GDM1 (cell line): ENCODE measurements at places on chromosomes 5 and 9.

DNA sequence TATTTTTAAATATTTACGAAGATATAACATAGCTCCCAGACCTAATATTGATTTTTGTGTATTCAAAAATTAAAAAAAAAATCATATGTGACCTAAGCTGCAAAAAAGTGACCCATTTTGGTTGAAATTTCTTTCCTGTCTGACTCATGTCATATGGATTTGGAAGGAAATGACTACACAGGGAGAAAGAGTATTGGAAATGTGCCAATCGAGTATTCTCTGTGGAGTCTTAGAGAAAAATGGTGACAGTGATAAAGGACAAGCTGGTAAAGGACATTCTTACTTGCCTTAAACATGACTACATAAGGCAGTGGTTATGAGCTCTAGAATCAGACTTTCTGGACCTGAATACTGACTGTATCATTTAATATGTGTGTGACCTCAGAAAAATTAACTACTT, 262.9 kb upstream of the PTPRD start:
- no peak for DNase-seq

GRCh38 chr5:76393035-76393680, 9.9 kb upstream of the IQGAP2 start:
- DNase-seq: no peak

GRCh38 chr5:106167766-106168165, 1503.0 kb downstream of the EFNA5 start:
- DNase-seq: no peak

DNA sequence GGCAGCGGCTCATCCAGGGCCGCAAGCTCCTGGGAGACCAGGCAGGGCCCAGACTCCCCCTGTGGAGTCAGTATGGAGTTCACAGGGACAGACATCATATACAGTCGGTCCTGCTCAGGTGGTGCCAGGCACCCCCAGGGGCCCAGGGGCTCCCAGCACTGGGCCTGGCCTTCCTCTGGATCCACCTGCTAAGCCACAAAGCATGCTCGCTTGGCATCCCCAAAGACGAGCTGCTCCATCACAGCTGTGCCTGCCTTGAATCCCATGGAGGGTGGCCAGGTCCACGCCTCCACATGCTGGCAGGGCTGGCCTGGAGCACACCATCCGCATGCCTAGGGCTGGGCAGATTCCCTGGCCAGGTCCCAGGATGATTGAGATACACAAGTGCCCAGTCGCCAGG, 4.6 kb downstream of the BICD2 start:
- no peak for DNase-seq

GRCh38 chr9:136044971-136045594, 50.0 kb downstream of the NACC2 start:
- no peak for DNase-seq

- no peak for DNase-seq
Measured at GRCh38 chr9:131027048-131027871, 18.3 kb downstream of the LAMC3 start.

- no peak for DNase-seq
Measured at GRCh38 chr9:99103901-99104458, 933 bp upstream of the TGFBR1 start.

GRCh38 chr9:134657666-134658377, 16.2 kb downstream of the COL5A1 start:
- DNase-seq: no peak

DNA sequence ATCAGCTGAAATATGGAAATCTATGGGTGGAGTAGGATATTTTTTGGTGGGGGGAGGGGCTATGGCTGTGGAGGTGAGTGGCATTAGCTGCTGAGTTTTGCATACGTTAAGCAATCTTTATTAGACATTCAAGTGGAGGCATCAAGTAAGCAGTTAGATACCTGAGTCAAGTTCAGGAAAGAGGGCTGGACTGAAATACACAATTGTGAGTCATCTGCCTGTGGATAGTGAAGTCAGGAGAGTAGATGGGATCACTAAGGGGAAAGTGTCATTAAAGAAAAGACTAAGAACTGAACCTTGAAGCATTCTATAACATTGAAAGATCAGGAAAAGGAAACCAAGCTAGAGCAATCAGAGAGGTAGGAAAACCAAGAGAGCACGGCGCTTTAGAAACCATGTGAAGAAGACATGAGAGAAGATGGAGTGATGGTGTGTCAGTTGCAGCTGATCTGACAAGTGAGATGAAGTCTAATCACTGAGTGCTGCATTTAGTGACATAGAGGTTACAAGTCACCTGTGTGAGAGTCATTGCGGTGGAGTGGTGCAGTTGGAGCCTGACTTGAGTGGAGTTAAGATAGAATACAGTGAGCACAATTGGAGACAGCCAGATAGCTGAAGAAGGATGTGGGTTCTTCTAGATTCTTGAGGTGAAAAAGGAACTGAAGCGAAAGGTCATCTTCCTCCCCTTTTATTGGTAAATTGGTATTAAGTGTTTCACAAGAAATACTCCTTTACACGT, 88.7 kb downstream of the PIP5K1B start:
- DNase-seq: no peak

- peak; percentile 80 for DNase-seq
Measured at GRCh38 chr5:76256116-76256889, 146.8 kb upstream of the IQGAP2 start.

GRCh38 chr9:114233491-114234185, 78.3 kb downstream of the COL27A1 start:
- DNase-seq: no peak

- DNase-seq: no peak
Measured at GRCh38 chr5:74028976-74029375, 403.0 kb downstream of the ARHGEF28 start.

DNA sequence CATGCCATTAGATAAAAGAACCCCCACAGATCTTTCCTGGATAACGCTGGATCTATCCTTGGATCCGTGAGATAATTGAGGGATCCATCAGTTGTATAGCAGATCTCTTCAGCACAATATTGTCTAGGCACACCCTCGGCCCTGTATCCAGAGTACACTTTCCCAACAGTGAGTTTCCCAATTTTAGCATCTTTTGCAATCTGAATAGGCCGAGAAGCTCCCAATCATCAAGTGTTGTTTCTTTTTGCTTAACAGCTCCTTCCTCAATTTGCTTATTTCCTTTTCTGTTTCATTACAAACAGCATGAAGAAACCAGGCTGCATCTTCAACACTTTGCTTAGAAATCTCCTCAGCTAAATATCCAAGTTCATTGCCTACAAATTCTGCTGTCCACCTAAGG, 4.4 kb upstream of the SPTLC1 start:
- no peak for DNase-seq

DNA sequence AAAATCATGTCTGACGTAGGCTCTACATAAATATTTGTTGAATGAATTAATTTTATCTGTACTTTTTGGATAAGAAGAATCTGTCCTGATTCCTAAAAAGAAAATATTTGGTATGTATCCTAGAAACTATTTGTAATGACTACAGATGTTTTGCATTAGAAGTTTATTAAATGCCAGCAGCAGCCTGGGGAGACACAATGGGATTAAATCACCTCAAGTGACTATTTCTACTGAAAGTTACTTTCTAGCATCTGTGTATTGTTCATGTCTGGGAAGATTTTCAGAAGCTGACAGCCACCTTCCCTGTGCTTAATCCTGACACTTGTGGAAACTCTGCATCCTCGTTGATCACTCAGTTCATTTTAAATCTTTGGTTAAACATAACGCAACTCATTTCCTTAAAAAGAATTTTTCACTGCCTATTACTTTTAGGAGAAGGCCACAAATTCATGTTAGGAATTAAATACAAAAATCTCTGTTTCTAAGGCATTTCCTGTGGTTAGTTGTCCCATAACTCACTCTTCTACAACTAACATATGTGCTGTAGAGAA, 209.3 kb upstream of the PPP1R2B start:
- DNase-seq: no peak

DNA sequence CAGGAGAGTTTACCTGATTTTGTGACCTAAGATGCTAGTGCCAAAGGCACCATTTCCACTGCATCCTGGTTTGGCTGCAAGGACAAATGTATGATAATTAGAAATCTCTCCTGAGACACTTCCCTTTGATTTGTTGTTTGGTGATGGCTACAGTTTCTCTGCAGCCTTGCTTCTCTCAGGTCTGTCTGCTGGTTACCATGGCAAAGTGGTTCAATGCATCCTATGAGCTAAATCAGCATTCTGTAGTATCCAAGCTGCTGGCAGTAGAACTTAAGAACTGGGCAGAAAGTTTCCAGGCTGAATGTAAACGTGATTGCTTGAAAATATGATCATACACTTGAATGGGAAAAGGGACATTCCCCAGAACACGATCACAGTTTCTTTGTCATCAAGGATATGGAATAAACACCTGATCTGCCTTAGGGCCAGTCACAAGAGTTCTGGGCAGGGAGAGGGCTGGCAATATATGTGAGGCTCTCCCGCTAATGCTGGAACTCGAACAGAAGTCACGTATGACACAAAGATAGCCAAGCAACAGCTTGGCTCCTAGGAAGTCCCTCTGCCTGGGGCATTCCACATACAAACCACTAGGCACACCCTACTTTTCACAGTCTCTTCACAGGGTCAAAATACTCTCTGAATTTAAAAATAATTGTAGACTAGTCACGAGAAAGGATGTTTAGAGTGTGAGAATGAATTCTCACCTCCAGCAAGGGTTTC, 138.1 kb upstream of the GRAMD2B start:
- no peak for DNase-seq

- no peak for DNase-seq
Measured at GRCh38 chr5:128169401-128170017, 85.9 kb downstream of the SLC12A2 start.

DNA sequence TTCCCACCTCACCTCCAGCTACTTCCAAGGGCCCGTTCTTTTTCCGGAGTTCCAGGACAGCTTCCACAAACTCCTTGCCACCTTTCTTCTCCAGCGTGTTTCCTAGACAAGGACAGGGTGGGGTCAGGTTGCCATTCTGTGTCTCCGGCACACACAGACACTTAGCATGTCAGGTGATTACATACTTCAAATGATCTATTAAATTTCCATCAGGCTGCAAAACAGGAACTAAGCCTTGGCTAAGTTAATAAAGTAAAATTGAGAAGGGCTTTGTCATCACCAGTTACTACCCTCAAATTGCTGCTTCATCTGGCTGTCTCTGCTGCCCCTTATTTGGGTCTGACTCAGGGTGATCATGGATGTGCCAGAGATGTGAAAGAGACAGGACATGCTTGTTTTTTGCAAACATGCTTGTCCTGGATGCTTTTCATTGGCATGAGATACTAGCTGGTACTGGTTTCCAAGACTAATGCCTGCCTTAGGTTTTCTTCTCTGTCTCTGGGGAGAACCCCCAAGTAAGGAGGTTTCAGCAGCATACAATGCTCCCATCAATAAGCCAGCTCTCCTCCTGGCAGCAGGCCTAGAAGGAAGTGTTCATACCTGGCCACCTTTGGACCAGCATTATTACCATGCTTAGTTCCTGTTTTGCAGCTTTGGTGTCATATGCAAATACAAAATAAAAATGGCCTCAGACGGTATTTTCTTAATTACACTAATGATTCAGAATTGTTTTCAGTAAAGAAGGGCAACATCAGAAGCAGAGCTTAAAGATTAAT, 52.9 kb downstream of the MACROH2A1 start:
- no peak for DNase-seq

DNA sequence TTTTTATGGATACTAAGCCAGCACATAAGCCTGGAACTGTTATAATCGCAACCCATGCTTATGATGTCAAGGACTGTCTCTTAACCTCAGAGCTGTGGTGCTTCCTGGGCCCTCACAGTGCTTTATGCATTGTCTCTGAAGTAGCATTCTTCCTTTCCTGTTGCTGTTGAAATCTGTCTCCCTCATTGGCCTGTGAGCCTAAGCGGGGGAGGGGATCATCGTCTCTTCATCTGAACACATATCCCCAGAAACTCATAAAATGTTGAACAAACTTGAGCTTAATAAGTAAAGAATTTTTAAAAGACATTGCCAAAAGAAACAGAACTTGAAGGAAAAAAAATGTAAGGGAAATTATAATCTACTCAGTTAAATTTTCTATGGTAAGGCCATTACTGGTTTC, 80.3 kb downstream of the SGCD start:
- DNase-seq: no peak

DNA sequence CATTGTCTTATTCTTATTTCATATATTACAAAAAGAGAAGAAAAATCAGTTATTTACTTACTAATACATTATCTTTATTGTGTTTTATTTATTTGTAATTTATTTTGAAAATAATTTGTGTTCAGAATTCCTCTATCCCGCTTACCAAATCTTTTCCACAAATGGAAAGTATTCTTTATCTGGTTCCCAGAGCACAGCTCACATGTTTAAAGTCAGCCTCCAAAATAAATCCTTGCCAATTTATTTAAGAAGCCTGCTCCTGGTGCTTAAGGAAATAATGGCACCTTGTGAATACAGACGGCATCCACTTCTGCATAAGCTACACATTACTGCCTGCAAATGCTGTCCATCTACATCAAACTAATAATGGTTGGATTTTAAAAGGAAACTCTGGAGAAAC, 435.4 kb downstream of the MTRR start:
- no peak for DNase-seq

- no peak for DNase-seq
Measured at GRCh38 chr5:158116965-158117364, 258.0 kb upstream of the CLINT1 start.

GRCh38 chr5:130017173-130017572, 112.9 kb downstream of the CHSY3 start:
- DNase-seq: no peak

DNA sequence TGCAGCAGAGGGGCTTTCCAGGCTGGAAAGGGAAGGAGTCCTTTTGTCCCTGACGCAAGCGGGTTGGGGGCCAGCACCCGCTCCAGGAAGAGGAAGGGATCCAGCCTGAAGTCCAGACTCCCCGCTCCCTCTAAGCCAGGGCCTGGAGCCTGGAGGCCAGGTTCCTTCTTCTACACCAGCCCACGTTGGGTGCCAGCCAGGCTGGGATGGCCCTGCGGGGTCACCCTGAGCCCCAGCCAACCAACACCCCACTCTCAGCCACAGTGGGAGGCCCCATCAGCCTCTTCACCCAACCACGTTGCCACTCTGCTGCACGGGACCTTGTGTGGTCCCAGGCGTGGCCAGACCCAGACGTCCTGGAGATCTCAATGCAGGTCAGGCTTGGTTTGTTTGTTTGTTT, 970 bp upstream of the FUT7 start:
- peak; percentile 84 for DNase-seq

- DNase-seq: no peak
Measured at GRCh38 chr5:102529031-102529430, 30.2 kb upstream of the SLCO6A1 start.
